NCI-H446 treated with DMSO at 0.1 percent for 48 hours (cell line): ENCODE measurements at places on chromosomes 6 and 20.

GRCh38 chr20:17614812-17615644, 45.2 kb downstream of the DSTN start:
- DNase-seq: no peak

DNA sequence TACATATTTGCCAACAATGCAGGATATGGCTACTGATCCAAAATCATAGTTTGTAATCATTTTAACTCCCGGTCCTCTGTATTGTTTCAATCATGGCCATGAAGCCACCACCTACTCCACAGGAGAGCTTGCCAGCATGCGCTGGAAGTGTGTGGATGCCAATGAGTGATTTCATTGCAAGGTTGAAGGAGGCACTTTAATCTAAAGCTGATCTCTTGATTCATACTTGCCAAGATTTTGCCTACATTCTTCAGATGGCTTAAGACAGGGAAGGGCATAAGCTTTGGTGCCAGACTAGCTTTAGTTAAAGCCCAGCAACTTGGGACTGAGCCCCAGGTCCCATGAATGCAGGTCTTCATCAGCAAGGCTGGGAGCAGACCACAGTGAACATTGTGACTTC, 58.8 kb downstream of the TPD52L1 start:
- DNase-seq: no peak

- no peak for DNase-seq
Observed at GRCh38 chr6:63441266-63441956, 121.6 kb upstream of the LGSN start.

GRCh38 chr6:56381801-56382251, 134.4 kb upstream of the COL21A1 start:
- no peak for DNase-seq

DNA sequence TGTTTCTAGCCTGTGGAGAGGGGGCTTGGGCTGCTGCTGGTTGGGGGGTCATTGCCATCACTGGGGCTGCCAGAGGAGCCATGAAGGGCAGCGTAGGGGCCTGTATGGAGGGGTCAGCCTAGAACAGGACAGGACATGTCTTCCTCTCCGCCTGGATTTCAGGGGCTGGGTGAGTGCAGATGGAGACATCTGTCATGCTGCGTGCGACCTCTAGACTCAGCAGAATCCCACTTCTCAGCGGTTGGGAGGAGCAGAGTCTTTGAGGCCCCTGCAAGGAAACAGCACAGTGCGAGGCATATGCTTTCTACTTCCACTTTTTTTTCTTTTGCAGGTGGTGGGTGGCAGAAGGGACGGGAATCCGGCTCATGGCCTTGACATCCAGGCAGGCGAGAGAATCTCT, 67.9 kb downstream of the EZR start:
- DNase-seq: no peak

DNA sequence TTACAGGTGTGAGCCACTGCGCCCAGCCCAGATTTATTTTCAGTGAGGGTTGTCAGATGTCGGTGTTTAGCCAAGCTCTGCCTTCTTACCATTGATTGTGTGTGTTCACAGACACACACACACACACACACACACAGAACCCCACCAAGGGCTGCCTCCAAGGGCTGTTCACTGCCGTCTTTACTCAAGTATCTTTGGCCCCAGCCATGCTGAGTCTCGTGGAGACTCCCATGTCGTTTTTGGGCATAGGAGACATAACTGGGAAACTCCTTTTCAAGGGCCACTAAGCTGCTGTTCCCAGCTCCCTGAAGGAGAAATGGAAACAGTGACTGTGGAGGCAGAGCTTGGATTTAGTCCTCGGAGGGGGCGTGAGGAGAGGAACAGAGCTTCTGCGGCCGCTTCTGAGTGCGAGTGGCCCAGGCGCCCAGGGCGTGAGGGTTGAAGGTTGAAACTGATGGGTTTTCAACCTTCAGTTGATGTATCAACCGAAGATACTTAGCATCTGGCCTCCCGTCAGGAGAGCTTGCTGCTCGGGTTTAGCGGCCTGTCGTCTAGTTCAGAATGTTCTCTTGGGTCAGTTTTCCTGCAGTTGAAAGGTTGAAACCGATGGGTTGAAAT, 243.6 kb downstream of the TTLL2 start:
- DNase-seq: no peak
